ACHN (cell line): ENCODE measurements at places on chromosomes 6 and 20.
A peak's percentile ranks its signal among the peaks of the same experiment; 100 is the strongest.

DNA sequence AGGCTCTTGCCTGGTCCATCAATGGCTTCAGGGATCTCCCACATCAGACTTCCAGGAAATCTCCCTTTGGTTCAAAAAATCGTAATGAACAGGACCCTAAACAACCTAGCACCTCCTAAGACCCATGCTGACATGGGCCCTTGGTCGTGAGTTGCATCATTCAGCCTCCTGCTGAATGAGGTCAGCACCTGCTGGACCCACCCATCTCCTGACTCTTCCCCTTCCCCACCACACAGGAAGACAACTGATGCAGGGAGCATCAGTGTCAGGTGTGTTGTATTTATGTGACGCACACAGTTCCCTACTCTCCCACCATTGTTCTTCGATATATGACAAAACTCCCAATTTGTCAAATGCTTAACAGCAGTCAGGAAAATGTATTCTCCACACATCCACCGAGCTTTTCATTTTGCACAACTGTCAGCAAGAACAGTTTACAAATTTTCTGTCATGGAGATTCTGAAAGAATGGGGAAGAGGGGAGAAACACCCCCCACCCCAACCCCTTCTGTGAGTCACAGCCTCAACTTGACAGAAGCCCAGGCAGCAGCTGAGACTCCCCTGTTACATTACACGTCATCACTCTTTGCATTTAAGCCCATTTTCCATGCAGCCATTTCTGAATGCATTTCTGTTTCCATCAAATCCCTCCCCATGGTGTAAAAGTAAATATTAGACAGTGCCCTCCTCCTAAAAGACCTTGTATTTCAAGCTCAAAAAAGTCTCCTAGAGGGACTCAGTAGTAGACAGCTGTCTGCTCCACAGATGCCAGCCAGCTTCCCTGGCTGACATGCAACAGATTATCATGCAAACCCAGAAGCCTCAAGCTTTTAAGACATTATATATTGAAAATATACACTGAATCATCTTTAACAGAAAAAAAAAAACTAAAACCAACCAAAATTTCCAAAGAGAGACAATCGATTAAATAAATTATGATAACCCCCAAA is 577.5 kb downstream of the PTPRT start:
- DNase-seq, result no peak

GRCh38 chr6:67127041-67127440 is 1420.0 kb upstream of the EYS start:
- DNase-seq, result no peak

- DNase-seq, result no peak
Observed at GRCh38 chr6:136250686-136251008, 536 bp upstream of the MTFR2 start.

DNA sequence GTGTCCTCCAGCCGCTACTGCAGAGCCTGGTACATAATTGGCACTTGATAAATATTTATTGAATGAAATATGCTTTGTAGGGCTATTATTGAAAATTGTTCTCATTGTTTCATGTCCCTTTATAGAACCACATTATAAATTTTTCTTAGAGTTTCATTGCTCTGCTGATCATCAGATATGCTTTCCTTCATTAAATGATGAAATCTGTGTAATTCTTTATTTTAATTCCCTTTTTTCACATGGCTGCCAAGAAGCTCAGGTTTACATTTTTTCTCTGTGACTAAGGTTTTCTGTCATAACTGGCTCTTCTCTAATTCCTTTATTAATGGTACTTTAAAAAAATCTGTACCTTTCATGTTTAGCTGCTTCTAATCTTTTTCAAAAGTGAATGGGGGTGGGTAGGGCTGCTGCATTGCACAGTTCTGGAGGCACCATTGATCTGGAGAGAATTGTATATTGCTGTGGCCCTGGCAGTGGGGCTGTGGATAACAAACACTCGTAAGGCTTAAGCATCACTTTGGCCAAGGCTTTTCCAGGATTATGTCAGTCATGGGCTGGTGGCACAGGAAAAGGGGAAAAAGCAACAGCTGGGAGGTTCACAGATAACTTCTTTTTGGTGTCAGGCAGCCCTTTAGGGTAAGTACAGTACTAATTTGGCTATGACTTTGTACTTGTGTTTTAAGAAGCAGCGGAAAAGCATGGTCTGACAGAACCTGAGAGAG is 43.8 kb downstream of the ARFGEF2 start:
- DNase-seq, result no peak

DNA sequence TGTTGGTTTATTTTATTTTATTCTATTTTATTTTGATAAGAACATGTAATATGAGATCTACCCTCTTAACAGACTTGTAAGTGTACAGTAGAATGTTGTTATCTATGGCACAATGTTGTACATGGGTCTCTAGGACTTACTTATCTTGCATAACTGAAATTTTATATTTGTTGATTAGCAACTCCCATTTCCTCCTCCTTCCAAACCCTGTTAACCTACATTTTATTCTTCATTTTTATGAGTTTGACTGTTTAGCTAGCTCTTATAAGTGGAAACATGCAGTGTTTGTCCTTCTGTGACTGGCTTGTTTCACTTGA is 37.9 kb upstream of the BCAS1 start:
- DNase-seq, result no peak

- peak; percentile 34 for DNase-seq
Observed at GRCh38 chr6:98946879-98947410, 801 bp downstream of the FBXL4 start.

- no peak for DNase-seq
Observed at GRCh38 chr6:104625536-104625935, 234.2 kb downstream of the HACE1 start.

- DNase-seq, result no peak
Observed at GRCh38 chr20:48789185-48789668, 38.6 kb downstream of the PREX1 start.

DNA sequence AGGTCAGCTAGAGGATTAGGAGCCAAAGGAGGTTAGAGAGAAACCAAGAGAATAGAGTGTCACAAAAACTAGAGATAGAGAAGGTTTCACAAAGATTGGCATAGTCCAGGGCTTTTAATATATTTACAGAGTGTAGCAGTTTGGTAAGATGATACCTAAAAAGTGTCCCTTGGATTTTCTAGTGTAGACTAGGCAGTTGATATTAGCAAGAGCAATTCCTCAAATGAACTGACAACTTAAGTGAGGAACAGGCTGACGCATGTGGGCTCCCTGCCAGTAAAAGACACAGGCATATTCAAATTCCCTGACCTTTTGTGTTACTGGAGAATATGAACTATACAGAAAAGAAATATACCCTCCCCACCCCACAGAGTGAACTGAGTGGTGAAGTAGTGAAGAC is 40.1 kb downstream of the VTA1 start:
- DNase-seq, result no peak

- peak; percentile 31 for DNase-seq
Observed at GRCh38 chr20:9408422-9409300, 105.7 kb upstream of the LAMP5 start.

DNA sequence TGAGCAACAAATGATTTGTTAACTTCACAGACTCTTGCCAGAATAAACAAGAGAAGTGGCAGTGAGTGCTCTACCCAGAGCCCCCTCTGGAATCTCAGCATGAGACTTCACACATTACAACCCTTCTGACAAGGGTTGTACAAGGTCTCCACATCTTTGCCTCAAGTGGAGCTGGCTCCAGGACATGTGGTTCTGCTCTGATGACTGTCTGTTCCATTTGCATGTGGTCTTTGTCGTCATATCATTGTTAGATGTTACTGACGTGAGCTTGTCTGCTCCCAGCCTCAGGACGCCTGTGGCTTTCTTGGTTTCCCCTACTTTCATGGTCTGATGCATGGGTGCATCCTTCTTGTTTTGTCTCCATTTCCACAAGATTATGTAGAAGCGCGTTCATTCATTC is 115.0 kb downstream of the SLC24A3 start:
- no peak for DNase-seq
